ENCODE measurements at places on chromosomes 1 and 21. TPM values are rescaled to one million over a fixed set of nuclear protein-coding genes. Genes with fewer than 3 reads are reported as not detected.

- peaks cover 49% of the 10 kb centered on the region for H3K36me3 ChIP-seq
- peak overlapping the region; percentile 2 for H3K27ac ChIP-seq
Observed at GRCh38 chr1:248814351-248814750, 11.4 kb downstream of the SH3BP5L start.

DNA sequence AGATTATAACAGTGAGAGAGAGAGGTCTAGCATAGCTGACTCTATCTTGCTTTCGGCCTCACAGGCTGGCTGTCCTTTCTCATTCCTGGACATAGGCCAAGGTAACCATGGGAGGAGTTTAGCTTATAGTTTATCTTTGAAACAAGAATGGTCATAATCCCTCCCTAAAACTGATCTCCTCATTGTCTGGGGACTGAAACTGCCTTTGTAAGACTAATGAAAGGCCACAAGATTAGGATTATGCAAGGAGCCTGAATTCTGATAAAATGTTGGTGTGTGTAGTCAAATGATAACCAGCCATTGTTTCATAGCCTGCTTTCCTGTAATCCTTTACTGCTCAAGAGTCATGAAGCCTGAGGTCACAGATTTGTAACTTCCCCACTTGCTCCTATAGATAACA, 131.9 kb upstream of the LYPLAL1 start:
- H3K27me3 ChIP-seq: no peaks in the 10 kb centered on the region
- H3K4me3 ChIP-seq: no peak overlapping the region
- DNase-seq: no peak
- H3K36me3 ChIP-seq: no peaks in the 10 kb centered on the region

DNA sequence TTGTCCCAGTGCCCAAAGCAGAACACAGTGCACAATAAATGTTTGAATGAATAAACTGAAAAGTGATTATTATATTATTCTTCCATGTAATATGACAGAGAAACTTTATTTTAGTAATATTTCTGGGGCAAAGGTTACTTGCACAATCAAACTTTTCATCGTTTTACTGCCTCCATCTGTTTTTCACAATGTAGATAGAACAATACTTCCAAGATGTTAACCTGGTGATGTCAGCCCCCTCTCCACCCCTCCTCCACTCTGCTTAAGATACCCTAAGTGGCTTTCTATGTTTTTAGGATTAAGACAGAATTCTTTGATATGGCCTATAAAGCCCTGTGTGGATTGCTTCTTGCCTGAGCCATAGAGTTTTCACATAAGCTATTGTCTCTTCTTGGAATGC, 13.8 kb upstream of the NTMT2 start:
- H3K4me1 ChIP-seq: no peaks in the 10 kb centered on the region
- peaks cover under 1% of the 10 kb centered on the region for H3K27me3 ChIP-seq
- DNase-seq: no peak
- H3K4me3 ChIP-seq: no peak overlapping the region

DNA sequence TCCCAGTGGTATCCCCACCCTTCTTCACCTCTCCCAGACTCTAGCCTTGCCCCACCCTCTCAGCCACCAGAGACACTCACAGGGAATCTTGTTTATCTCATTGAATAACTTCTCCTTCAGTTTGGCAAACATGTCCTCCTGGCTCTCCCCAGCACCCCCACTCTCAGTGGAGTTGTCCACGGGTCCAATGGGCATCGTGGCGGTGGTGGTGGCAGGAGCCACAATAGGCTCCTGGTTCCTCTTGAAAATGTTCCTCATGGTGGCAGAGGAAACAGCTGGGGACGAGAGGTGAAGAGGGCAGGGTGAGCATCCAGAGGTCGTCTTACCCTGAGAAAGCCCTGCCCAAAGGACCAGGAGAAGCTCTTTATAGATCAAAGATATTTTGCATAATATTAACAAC, 104.7 kb downstream of the SYT2 start:
- no peak overlapping the region for H3K4me3 ChIP-seq
- H3K36me3 ChIP-seq: no peaks in the 10 kb centered on the region
- no peak for DNase-seq

GRCh38 chr1:54122992-54123391, 29.8 kb downstream of the CDCP2 start:
- DNase-seq: no peak
- no peak overlapping the region for H3K4me3 ChIP-seq
- peaks cover 15% of the 10 kb centered on the region for H3K27me3 ChIP-seq
- no peaks in the 10 kb centered on the region for H3K36me3 ChIP-seq
- H3K4me1 ChIP-seq: peaks cover 7% of the 10 kb centered on the region
- no peak overlapping the region for H3K27ac ChIP-seq

DNA sequence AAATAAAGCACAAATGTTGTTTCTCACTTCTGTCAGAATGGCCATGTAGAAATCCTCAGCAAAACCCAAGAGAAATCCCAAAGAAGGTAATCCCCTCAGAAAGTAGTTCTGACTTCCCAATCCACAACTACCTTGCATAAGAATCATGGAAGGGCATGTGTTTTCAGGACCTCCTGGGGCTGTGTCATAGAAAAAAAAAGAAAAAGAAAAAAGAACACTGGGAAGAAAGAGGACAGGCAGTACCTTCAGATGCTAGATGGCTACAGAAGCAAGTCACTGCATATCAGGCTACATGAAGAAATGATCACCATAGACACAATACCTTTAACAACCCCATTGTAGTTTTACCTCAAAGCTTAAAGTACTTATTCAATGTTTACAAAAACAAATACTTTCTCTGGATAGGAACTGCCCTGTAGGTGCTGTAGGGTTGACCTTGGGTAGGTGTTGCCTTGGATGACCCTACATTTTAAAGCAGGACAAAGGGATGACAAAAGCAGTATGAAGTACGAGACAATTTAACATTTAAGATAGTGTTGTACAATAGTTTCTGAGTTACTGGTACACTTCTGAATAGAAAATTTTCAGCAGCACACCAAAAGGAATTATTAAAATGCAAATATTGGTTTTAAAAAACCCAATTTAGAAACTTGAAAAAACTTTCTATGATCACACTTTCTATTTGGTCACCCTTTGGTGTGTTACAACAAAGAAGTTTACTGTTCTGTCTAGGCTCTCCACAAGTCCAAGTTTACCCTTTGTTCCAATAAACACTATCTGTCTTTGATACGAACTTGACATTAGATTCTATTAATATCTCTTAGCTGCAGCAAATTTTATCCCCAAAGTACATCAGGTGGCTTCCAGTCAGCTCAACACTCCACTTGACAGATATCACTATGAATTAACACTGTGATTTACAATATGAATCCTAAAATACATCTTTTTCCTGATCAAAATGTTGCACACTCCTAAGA, 5.0 kb downstream of the TRIT1 start:
- no peaks in the 10 kb centered on the region for H3K27me3 ChIP-seq
- DNase-seq: no peak
- peaks cover 32% of the 10 kb centered on the region for H3K36me3 ChIP-seq
- H3K27ac ChIP-seq: no peak overlapping the region
- H3K4me1 ChIP-seq: peaks cover 27% of the 10 kb centered on the region
- H3K4me3 ChIP-seq: no peak overlapping the region

GRCh38 chr1:235169986-235170385, 8.9 kb upstream of the RBM34 start:
- DNase-seq: no peak
- H3K4me1 ChIP-seq: no peaks in the 10 kb centered on the region
- no peak overlapping the region for H3K4me3 ChIP-seq
- H3K36me3 ChIP-seq: peaks cover 44% of the 10 kb centered on the region

DNA sequence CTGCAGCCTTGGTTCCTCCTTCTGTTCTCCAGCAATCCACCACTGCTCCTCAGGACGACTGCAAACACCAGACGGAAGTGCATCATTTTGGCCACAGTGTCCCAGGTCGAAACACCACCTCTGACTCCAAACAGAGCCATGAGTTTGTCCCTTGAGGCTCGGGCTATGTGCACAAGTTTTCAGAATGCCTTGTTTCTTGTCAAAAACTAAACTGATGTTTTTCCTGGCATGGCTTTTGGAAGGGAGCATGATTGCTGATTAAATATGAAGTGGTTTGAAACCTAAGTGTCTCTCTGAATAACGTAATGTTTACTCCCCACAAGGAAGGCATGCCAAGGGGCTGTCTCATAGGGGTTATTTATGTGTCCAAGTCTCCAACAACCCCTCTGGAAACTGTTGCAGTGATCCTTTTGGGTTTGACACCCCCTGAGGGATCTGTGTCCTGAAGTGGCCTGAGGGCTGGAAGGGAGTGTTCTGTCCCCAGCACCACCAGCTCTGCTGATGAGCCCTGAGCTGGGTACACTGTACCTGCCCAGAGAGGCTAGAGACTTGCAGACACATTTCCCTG, 132.7 kb downstream of the PLPP3 start:
- no peak overlapping the region for H3K4me3 ChIP-seq
- H3K36me3 ChIP-seq: no peaks in the 10 kb centered on the region
- no peaks in the 10 kb centered on the region for H3K4me1 ChIP-seq
- no peak overlapping the region for H3K27ac ChIP-seq
- H3K27me3 ChIP-seq: no peaks in the 10 kb centered on the region
- no peak for DNase-seq

DNA sequence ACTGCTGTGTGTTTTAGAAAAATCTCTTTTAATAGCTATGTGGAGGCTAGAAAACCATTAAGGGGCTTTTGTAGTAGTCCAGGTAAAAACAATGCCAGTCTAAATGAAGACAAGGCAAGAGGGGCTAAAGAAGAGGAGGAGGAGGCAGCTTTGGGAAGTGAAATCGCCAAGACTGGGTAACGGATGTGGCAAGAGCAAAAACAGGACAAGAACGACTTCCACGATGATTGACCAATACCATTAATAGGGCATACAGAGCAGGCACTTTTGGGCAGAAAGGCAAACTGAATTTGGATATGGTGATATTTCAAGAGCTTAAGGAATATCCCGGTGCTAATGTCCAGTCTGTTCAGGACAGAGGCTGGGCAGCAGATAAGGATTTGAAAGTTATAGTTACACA, 22.0 kb downstream of the COA6 start:
- no peak overlapping the region for H3K4me3 ChIP-seq
- peak overlapping the region; percentile 19 for H3K27ac ChIP-seq
- DNase-seq: peak; percentile 46
- peaks cover 40% of the 10 kb centered on the region for H3K36me3 ChIP-seq

DNA sequence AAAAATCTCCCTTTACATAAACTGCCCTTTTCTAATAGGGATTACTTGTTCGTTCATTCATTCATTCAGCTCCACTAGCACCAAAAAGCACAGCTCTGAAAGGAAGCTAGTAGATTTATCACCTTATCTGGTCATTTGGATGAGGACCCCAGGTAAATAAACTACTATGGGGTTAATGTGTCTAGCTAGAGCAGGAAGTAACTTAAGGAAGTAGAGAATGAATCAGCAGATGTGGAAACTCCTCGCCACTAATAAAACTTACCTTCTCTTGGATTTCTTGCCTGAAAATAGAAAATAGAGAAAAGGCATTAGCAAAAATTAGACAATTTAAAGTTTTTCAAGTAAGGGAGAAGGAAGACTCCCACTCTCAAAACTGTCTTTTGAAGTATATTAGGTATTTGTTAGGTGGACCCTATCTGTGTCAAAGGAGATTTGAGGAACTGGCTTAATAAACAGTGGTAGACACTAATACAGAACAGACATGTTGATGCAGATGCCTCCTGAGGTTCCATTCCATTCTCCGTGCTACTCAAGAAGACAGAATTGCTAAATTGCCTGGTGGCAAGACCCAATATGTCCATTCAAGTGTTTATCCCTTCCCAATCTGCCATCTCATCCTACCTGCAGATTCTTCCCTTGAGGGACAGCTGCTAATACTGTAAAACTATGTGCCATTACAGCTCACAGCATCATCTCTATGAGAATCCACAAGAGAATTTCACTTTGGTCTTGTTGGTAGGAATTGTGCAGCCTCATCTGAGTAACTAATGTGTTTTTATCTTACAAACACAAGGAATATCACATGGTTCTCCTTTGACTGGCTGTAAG, 14.9 kb downstream of the SELL start:
- H3K4me1 ChIP-seq: peaks cover 82% of the 10 kb centered on the region
- peak overlapping the region; percentile 73 for H3K27ac ChIP-seq
- peak overlapping the region; percentile 52 for H3K4me3 ChIP-seq
- no peak for DNase-seq
- H3K27me3 ChIP-seq: no peaks in the 10 kb centered on the region

DNA sequence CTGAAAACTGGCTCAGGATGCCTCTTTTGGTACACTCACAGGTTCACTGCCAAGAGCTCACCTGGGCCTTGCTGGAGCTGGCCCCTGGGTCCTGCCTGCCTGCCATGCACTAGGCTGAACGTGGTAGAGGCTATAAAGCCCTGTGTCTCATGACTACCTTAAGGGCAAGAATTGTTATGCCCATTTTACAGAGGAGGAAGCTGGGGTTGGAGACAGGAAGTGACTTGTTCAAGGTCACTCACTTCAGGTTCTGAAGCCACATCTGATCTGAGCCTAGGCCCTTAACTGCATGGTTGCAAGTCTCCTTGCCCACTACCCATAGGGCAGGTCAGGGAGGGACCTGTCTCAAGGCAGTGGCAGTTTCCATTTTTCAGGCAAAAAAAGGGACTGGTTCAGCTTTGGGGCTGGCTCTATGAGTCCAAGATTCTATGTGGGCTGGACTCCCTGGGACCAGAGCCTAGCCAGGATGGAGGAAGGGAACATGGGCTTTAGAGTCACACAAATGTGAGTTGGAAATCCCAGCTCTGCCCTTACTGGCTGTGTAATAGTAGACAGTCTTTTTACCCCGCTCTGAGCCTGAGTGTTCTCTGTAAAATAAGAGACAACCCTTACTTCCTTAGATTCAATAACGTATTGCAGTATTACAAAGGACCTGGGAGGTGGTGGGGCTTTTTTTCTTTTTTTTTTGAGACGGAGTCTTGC, 7.8 kb downstream of the STK40 start:
- DNase-seq: peak; percentile 68
- H3K27me3 ChIP-seq: no peaks in the 10 kb centered on the region
- H3K27ac ChIP-seq: peak overlapping the region; percentile 79
- H3K4me1 ChIP-seq: peaks cover 72% of the 10 kb centered on the region
- peak overlapping the region; percentile 28 for H3K4me3 ChIP-seq

DNA sequence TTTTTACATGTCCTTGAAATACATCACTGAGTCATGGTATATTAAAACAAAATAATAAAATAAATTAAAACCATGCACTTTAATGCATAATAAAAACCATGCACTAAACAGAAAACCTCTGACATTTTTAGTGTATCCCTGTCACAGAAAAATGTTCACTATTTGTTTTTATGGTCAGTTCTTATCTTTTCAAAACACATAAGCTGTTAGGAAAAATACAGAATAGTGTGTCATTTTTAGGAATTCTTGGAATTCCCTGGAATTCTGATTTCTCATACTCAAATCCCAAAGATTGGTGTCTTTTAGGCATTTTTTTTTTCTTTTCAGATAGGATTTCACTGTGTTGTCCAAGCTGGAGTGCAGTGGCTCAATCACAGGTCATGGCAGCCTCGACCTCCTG, 25.1 kb upstream of the TINAGL1 start:
- peaks cover 18% of the 10 kb centered on the region for H3K27me3 ChIP-seq
- H3K36me3 ChIP-seq: no peaks in the 10 kb centered on the region
- H3K4me1 ChIP-seq: peaks cover 7% of the 10 kb centered on the region
- no peak overlapping the region for H3K4me3 ChIP-seq
- no peak overlapping the region for H3K27ac ChIP-seq

GRCh38 chr21:41703857-41704501, 62.9 kb downstream of the RIPK4 start:
- H3K27ac ChIP-seq: no peak overlapping the region
- no peak for DNase-seq
- H3K4me3 ChIP-seq: no peak overlapping the region
- peaks cover under 1% of the 10 kb centered on the region for H3K27me3 ChIP-seq
- H3K4me1 ChIP-seq: peaks cover 11% of the 10 kb centered on the region

The TCHH gene
- total RNA-seq: not detected

The LMO4 gene
- total RNA-seq: 26.1 TPM

The OLFML2B gene
- not detected for total RNA-seq

The UBIAD1 gene
- 32.5 TPM for total RNA-seq

The NUAK2 gene
- total RNA-seq: 0.80 TPM

The SLC22A15 gene
- 0.36 TPM for total RNA-seq

The ST6GALNAC5 gene
- total RNA-seq: not detected

The PCSK9 gene
- not detected for total RNA-seq
